Erythroblast (primary cell): ENCODE measurements at places on chromosomes 1 and 21.

DNA sequence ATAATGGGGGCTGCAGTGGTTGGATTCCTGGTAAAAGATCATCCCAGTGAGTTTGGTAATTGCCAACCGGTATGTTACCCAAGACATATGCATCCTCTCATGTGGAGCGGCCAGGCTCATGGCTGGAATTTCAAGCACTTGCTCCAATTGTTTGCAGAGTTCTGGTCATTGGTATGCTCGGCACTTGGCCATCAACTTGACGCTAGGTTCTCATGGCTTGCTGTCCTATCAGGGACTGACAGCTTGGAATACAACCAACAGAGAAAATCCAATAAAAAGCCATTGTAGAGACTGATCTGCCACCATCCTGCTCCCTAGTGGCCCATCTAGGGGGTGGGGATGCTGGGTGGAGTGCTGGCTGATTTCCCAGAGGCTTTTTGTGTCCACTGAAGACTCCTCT is 120.9 kb downstream of the EDEM3 start:
- DNase-seq = no peak

- peak; percentile 75 for DNase-seq
Observed at GRCh38 chr1:43979528-43980254, 681 bp downstream of the B4GALT2 start.

GRCh38 chr1:209809611-209810010 is 3.7 kb upstream of the IRF6 start:
- DNase-seq = no peak

- no peak for DNase-seq
Observed at GRCh38 chr1:243917177-243917862, 67.3 kb upstream of the AKT3 start.

DNA sequence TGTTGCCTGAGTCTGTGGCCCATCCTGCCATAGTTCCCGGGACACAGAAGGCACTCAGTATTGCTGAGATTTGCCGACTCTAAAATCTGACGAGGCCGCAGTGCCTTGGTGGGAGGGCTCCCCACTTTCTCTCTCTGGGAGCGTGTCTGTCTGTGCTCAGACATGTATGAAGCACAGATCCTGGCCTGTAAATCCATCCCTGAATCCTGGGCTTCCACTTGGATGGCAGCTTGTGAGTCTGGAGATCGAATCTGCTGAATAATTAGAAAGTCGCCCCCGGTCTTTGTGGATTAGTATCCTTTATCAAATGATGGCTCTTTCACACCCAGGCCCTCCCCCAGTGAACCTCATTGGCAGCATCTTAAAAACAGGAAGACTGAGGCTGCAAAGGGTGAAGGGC is 10.4 kb downstream of the UBASH3A start:
- DNase-seq = no peak

- DNase-seq = peak; percentile 33
Observed at GRCh38 chr1:41240781-41241353, 1.2 kb downstream of the SCMH1 start.

DNA sequence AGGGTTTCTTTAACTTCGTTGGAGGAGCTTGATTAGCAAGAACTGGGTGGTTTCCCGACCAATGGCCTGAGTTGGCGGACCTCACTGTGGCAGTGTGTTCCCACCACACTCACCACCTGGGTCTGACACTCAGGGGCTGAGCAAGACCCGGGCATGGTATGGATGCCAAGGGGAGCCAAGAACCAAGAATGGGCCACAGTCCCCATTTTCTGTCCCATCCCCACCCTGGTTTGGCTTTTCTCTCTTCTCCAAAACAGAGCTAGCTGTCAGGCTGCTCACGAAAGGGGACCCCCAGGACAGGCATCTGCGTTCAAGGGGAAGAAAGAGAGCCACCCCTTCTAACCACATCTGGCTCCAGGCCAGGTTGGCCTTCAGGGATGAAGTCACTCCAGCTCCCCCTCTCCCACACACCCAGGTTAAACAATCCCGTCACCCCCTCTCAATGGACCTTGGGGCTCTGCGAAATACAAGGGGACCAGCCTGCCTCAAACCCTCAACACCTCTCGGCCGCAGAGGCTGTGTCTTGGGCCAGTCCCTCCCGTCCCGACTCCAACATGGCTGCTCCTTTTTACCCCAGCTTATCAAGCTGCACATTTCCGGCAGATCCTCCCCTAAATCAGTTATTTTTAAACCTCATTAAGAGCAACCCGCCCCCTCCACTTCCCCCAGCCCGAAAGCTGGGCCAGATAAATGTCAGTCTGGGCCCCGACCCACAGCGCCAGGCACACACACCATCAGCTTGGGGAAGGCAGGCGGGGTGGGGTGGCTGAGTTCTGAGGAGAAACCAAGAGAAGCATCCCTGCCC is 3.4 kb downstream of the TAGLN2 start:
- peak; percentile 61 for DNase-seq
